ENCODE measurements at places on chromosomes 3 and 15.
A peak's percentile ranks its signal among the peaks of the same experiment; 100 is the strongest.

DNA sequence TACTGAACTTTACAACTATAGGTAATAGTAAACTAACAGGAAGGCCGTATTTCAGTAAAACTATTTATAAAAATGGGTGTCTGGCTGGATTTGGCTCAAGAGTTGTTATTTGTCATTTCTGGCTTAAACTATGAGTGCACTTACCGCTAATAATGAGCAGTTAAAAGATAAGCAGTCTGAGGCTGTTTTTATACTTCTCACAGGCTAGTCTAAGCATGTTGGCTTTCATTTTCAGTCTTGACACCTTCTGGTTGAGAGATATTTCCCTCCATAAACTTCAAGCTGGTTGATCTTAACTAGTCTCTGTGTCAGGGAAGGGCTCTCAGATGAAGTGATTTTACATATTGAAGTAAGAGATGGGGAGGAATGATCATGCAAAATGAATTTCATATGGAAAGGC is 96.1 kb downstream of the RSRC1 start:
- DNase-seq, result no peak

- DNase-seq, result no peak
Observed at GRCh38 chr15:100669260-100669659, 66.9 kb downstream of the ASB7 start.

DNA sequence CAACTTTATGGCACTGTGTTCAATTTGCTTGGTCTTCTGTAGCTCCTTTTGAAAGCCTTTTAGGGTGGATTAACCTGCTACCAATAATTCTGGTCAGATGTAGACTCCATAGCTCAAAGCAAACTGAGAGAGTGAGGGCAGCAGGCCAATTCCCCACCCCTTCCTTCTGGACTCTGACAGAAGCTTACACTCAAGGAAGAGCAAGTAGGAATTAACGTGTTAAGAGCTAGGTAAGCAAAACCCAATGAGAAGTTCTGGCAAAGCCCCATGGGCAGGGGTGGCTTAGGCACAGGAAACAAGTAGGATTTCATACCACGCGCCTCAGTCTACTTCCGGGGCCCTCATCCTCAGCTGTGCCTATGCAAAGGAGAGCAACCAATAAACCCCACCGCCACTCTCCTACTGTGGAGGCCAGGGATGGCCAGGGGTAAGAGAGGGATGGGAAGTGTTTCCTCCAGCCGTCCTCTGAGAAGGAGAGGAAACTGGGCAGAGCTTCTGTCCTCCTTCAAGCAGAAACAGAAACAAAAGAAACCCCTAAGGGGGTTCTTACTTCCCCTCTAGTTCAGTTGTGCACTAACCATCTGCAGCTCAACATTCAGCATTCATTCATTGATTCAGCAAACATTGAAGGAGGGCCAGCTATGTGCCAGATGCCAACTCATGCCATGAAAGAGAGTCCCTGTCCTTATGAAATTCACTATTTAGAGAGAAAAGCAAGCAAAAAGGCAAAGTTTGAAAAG is 12.6 kb downstream of the CCR5 start:
- peak; percentile 90 for DNase-seq

DNA sequence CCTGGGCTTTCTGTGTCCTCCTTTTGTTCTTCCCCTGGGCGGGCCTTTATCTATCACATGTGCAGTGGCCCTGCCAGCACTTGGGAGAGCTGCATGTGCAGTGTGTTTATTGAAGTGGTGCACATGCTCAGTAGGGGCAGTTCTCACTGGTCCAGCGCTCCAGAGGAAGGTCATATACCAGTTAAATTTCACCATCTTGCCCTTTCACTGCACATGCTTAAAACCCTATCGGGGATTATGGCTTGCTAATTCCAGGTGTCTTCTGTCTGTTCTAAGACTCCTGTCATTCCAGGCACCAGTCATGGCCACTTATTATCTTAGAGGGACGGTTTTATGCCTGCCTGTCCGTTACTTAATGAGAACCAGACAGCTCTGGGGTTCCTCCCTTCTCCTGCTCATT is 52.2 kb downstream of the ROPN1B start:
- DNase-seq, result no peak

DNA sequence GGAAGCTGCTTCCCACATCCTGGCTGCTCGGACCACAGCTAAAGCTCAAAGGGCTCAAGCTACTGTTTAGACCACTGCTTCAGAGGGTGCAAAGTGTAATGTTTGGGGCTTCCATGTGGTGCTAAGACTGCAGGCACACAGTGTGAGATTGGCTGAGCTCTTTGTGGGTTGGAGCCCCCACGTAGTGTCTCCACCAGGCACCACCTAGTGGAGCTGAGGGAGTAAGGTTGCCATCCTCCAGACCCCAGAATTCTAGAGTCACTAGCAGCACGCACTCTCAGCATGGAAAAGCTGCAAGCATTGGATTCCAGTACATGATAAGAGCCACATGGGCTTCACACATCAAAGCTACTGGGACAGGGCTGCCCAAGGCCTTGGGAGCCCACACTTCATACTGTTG is 9.3 kb downstream of the MKRN3 start:
- no peak for DNase-seq

GRCh38 chr3:174873832-174874657 is 14.9 kb downstream of the NAALADL2 start:
- DNase-seq, result no peak

DNA sequence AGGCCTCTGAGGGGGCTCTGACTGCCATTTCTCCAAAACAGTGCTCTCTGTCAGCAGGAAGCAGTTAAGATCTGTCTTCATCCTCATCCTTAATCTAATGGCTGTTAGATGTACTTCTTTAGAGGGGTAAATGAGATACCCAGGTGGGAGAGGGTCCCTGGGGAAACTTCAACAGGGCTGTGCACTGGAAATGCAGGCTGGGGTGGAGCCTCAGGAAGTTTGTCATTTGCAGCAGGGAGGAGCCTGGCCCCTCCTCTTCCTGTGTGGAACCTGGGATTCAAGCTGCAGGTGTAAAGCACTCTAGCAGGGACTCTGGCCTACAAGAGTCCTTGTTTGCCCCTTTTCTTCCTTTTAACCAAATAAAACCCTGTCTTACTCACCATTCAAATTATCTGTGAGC is 1173.6 kb downstream of the OTOL1 start:
- no peak for DNase-seq

- DNase-seq, result no peak
Observed at GRCh38 chr15:70703096-70703878, 60.1 kb downstream of the UACA start.

DNA sequence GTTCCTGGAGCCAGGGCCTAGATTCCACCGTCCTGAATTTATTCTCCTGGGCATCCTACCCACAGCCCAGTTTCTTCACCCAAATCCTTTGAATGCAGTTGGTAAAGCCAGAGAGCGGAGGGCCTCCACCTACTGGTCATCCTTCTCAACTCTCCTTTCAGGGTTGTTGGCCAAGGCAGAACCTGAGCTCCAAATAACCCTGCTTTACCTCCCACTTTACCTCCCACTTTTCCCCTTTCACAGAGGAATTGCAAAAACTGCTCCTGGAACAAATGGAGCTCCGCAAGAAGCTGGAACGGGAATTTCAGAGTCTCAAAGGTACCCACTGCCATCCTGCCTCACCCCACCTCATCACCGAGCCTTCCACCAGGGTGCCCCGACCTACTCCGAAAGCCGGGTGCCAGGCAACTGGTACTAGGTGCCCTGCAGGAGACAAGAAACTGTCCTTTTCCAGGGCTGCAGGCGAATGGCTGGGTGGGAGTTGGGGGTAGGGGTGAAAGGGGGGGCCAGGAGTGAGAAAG is 6.8 kb downstream of the SKOR1 start:
- no peak for DNase-seq

DNA sequence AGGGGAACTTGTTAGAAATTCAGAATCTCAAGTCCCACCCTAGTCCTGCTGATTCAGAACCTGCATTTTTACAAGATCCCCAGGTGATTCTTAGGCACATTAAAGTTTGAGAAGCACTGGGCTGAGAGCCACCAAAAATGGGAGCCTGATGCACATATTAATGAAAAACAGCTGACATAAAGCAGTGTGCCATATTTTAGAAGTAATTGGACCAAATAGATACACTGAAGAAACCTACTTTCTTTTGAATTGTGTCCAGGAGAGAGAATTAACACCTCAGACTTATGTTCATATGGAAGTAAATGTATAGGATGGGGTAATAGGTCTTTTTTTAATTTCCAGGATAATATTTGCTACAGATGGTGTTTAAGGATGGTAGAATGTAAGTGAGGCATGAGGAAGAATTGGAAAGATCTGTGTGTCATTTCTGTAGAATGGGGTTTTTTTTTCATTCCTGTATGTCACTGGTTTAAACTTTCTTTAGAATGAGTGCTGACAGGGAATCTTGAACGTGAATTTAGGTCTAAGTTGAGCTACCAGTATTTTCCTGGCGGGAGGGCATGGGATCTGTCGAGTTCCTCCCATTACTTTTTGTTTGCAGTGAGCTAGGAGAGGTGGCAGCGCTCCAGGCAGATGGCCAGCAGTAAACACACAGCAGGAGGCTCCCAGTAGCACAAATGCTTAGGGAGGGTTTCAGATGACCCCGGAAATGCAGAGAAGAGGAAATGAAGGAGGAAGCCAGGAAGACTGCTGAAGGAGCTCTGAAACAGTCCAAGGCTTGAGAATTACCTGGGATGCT is 185.6 kb downstream of the PLCL2 start:
- DNase-seq, result peak; percentile 67

GRCh38 chr3:102329561-102329960 is 105.3 kb upstream of the ZPLD1 start:
- DNase-seq, result no peak

DNA sequence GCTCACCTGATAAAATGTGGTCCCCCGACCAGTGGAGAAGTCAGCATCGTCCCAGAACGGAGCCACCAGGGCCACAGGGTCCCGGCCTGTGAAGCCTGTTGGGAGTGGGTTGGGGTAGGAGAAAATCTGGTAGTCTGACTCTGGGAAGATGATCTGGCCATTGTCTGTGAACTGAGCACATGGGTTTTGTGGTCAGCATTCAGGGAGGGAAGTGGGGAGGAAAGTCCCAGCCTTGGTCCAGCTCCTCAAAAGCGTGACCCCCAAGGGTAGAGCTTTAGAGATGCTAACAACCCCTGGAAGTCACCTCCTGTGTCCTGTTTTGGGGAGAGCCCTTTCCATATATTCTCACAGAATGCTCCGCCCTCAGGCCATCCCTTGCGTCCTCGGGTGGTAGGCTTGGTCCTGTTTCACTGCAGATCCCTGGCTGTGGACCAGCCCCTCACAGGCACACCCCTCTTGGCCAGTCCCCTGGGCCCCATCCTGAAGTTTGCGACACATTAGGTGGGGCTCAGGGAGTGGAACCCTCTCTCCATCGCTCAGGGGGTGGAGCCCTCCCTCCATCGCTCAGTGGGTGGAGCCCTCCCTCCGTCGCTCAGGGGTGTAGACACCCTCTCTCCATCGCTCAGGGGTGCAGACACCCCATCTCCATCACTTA is 40.0 kb downstream of the MUC4 start:
- peak; percentile 24 for DNase-seq

DNA sequence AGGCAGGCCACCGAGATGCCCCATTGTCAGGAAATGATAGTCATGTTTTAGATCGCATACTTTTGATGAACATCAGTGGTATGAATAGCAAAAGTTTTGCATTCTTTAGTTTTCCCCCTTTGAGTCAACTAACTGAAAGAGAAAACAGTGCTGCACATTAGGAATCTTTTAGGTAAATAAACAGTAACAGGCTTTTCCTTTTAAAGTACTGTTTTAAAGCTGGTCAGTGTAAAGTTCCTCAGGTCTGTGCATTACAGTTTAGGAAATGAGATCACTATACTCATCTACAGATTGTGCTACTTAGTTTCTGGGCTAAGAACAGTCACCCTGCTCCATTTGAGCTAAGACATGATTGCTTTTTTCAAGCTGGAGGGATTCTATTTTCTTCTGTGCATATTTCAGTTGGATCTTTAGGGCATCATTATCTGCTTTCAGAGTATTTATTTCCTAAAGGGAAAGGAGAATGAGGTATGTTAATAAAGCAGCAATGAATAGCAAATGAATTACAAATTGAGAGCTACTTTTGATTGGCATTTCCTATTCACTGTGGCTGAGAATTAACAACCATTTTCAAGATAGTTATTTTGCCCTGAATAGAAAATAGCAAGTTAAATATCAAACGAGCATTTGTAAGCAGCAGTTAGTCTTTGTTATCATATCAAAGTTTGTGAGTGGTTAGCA is 36.5 kb downstream of the FAM98B start:
- no peak for DNase-seq

- no peak for DNase-seq
Observed at GRCh38 chr3:114128231-114128630, 50.6 kb downstream of the DRD3 start.

- DNase-seq, result no peak
Observed at GRCh38 chr3:101722394-101723173, 1.8 kb upstream of the CEP97 start.

DNA sequence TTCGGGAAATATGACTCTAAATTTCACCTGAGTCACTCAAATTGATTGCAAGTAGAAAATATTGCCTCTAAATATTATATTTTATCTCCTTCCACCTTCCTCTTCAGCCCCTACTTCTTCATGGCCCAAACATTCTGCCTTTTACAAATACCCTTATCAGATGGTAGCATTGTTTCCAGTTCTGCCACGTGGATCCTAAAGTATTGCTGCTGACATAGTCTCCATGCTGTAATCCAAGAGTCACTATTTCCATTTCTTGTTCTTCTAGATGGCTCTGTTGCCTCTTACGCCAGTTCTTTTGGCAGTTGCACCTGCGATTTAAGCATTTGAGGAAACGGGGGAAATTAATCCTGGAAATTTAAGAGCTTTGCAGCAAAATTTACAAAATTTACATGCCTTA is 13.6 kb downstream of the LMOD3 start:
- no peak for DNase-seq

GRCh38 chr3:180319461-180319860 is 282.5 kb upstream of the TTC14 start:
- DNase-seq, result no peak

All from mucosa of descending colon (tissue), 3 donors.